ENCODE measurements at places on chromosomes 16 and 17. TPM values are rescaled to one million over a fixed set of nuclear protein-coding genes. Genes with fewer than 3 reads are reported as not detected.

The CDRT15 gene
- not detected for polyA plus RNA-seq

The CDR2L gene
- polyA plus RNA-seq, result 8.3 TPM

The CD300H gene
- not detected for polyA plus RNA-seq

The NEURL4 gene
- 58.4 TPM for polyA plus RNA-seq

The FKBP10 gene
- polyA plus RNA-seq, result 3.5 TPM

Measured in neural cell (in vitro differentiated cells).